ENCODE measurements at places on chromosomes 3 and 15.

DNA sequence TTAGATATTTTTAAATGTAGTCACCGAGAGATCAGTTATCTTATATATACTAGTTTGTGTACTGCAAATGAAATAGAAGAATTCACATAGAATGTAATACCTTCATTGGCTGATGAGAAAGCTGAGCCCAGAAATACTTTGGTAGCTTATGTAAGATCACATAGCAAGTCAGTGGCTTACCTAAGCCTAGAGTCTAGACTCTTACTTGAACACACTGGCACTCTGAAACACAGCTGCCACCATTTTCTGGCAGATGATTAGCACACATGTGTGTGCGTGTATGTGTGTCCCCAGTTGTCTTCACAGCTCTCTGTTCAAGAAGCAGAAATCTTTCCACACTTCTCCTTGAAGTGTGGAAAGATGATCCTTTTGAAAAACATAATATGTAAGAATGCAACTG, 124.3 kb downstream of the NEO1 start:
- no peak for DNase-seq

GRCh38 chr3:176583956-176584355, 613.3 kb downstream of the TBL1XR1 start:
- DNase-seq = no peak

GRCh38 chr3:50350213-50350526, 405 bp downstream of the NPRL2 start:
- DNase-seq = no peak

- no peak for DNase-seq
Measured at GRCh38 chr3:192413461-192413860, 313.9 kb downstream of the FGF12 start.

DNA sequence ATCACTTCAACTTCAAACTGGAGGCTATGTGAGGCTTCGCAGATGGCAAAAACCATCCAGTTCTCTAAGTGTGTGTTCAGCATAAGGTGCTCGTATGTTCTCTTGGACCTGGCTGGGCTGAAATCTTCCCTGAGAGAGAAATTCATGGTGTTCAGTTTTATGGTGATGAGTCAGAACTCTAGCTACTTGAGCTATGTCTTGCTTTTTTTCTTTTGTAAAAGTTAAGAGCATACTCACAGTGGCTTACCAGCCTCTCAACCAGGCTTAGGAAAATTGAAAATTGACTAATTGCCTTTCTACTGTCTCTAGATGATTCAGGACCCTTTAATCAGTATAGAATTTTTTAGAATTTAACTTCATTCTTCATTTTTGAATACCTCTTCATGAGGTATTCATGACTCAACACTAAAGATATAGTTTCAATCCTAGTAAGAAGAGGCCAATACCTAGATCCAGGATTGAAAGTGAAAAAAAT, 617.5 kb downstream of the TBL1XR1 start:
- DNase-seq = no peak

- no peak for DNase-seq
Measured at GRCh38 chr3:195394024-195394423, 48.8 kb downstream of the ACAP2 start.

DNA sequence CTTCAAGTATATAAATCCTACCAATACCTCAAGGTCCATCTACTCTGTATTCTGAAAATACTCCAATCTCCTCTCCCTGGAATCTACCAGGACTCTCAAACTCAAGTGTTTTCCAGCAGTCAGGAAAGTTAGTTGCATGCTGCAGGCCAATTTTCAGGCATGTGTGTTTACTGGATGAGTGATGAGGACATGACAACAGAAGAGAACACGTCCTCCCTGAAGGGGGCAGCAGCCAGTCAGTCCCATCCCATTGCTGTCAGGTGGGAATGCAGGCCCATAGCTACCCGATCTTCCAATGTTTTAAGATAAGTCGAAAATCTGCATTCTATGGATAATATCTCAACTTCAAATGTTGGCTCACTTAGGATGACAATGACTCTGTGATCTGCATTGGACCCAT, 496.2 kb downstream of the FHIT start:
- DNase-seq = no peak
